ENCODE measurements at places on chromosomes 4 and X.

DNA sequence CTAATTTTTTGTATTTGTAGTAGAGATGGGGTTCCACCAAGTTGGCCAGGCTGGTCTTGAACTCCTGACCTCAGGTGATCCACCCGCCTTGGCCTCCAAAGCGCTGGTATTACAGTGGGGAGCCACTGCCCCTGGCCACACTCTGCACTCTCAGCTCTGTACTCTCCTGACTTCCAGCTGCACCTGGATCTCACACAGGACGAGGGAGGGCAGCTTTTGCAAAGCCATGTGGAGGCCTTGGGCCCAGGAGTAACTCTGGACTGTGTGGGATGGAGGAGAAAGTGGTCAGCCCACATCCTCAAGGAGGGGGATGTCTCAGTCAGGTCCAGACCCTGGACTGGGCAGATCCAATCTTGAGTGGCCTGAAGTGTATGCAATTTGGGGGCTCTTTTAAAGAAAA, 23.0 kb downstream of the NAT8L start:
- no peak for DNase-seq

DNA sequence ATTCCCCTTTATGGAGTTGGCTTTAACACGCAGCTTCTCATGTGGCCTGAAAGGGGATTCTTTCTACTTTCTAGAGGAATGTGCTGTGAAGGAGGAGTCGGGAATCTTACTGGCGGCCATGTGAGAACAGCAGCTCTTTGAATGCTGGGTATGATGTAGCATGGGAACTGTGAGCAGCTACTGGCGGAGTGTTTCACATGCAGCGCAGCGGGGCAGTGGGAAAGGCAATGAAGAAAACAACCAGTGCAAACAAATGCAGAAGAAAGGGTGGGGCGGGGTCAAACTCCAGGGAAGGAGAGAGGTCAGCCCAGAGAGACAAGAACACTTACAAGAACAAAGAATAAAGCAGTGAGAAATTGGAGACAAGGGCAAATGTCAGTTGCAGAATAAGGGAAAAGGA, 363.8 kb upstream of the FTHL17 start:
- DNase-seq, result no peak

- no peak for DNase-seq
These were observed 6.9 kb upstream of the CLOCK start for GRCh38 chr4:55553441-55554201.

- no peak for DNase-seq
These were observed 617 bp upstream of the MRFAP1L1 start for GRCh38 chr4:6710282-6710681.

DNA sequence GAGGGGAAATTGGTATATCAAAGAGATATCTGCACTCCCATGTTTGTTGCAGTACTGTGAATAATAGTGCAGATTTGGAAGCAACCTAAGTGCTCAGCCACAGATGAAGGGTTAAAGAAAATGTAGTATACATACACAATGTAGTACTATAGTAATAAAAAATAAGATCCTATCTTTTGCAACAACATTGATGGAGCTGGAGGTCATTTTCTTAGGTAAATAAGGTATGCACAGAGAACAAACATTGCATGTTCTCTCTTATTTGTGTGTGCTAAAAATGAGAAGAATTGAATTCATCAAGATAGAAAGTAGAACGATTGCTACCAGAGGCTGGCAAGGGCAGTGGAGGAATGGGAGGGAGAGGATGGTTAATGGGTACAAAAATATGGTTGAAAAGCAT, 117.9 kb upstream of the TRAM1L1 start:
- DNase-seq, result no peak

DNA sequence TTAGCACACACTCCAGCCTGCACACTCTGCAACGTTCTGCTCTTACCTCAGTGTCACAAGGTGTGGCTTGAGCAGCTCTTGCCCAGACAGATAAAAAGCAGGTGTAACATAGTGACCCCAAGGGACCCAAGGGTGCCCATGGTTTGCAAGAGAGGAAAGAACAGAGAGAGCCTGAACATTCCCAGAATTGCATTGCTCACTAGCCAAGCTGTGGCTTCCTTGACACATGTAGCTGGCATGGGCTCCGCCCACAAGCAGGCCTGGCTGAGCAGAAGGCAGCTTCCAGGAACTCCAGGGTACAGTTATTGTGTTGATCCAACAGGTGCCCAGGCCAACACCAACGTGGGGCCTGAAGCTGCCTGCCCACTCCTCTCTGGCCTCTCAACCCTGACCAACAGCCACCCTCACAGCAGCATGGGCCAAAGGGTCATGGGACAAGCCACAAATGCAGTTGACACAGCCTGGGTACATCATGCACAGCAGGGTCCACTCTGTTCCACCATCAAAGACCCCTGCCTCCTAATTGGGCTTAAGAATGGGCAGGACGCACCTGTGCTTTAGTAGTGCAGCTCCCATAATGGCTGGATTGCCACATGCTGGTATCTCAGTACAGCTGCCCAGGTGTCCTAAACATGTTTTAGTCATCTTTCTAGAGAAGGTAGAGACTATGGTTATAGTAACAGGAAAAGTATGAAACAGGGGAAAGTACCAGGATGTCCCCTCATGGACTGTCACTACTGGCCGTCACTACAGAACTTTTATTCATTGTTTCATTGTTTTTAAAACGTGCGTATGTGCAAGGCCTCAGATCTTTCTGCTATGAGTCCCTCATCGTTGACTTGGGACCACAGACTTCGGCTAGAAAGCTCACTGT, 73.7 kb upstream of the ACSL1 start:
- DNase-seq, result no peak

- DNase-seq, result no peak
These were observed 19.0 kb upstream of the AP1S2 start for GRCh38 chrX:15873566-15873965.

GRCh38 chrX:8067754-8068462, 103.2 kb downstream of the VCX2 start:
- no peak for DNase-seq

GRCh38 chr4:186644737-186645261, 78.9 kb downstream of the FAT1 start:
- no peak for DNase-seq

GRCh38 chrX:24235084-24235710, 78.7 kb downstream of the SUPT20HL2 start:
- DNase-seq, result no peak

- no peak for DNase-seq
These were observed 33.8 kb upstream of the SLIT2 start for GRCh38 chr4:20217951-20218350.

DNA sequence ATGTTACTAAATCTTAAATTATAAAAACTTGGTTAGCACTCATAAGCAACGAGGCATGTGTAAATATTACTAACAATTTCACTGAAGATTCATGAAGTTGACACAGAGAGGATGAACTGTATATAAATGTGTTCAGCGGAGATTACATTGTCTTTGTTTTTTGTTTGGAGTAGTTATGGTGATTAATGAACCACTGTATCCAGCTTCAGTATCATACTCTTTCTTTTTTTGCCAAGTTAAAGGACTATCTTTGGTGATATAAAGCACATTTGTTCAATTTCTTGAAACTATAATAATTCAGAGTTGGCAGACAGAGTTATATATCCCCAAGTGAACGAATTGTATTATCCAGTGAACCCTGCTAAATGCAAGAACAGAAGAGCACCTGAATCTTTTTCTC, 497.6 kb downstream of the CCSER1 start:
- DNase-seq, result no peak

DNA sequence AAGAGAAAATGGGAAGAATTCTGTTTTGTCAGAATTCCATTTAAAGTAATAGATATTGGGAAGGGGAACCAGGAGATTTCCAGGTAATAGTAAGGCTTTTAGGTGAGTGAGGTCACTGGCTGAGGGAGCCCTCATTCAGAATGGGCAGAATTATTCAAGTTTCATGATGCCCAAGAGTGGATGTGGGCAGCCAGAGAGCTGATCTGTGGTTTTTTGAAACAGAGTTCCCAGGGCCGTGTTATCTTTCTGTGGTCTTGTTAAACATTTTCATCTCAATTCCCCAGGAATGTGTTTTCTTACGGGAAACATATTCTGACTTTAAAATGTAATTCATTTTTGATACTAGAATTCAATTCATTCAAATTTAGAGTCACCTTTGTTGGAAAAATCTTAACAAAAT, 182.0 kb upstream of the AADAT start:
- no peak for DNase-seq

DNA sequence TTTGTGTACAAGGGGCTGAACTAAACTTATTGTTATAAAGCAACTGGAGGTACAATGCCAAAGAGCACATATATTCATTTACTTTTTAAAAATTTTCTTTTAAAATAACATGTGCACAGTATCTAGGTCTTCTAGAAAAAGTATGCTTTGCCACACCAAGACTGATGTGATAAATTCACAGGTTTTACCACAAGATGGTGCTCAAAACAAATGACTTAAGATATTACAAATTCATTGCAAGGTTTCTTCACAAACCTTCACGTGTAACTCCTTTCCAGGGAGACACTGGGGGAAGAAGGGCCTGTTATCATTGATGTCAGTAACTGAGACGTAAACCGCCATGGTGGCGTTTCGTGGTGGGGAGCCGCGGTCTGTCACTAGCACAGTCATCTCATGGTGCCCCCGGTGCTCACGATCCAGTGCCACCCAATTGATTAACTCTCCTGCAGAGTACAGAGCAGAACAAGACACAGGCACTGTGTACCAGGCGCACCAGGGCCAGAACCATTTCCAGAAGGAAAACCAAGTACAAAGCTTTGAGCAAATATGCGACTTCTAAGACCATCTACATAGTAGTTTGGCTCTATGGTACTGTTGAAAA, 162.2 kb downstream of the DCHS2 start:
- no peak for DNase-seq

DNA sequence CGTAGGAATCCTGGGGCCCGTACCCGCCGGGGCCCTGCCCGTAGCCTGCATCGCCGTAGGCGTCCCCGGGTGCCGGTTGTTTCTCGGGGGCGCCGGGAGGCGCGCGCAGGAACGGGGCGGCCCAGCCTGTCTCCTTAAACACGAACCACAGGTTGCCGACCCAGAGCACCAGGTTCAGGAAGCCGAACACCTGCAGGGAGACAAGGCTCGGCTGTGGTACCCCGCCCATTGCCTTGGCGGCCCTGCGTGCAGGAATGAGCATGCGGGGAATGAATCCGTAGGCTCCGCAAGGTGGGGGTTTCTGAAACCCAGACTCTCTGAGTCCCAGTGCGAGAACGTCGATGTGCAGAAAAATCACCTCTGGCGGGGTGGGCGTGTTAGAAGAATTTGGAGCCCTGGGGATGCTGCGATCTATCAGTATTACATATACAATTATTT, 5.4 kb upstream of the PRICKLE3 start:
- no peak for DNase-seq

GRCh38 chrX:42624524-42624923, 153.4 kb downstream of the PPP1R2C start:
- DNase-seq, result no peak

DNA sequence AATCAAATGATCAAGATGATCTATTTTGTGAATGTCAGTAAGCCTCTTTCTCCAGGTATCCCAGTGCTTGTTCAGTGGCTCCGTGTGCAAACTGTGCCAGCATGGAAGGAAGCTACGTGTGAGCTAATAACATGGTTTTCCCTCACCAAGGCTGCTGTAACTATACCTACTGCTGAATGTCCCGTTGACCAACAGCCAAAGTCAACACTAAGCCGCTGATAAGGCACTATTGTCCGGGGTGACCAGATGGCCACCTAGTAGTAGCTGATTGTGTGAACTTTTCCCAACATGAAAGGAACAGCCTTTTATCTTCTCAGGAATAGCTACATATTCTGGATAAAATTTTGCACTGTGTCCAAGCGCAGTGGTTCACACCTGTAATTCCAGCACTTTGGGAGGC, 58.0 kb upstream of the ABCG2 start:
- no peak for DNase-seq

GRCh38 chr4:7642741-7643458, 208.2 kb upstream of the PSAPL1 start:
- DNase-seq, result no peak

DNA sequence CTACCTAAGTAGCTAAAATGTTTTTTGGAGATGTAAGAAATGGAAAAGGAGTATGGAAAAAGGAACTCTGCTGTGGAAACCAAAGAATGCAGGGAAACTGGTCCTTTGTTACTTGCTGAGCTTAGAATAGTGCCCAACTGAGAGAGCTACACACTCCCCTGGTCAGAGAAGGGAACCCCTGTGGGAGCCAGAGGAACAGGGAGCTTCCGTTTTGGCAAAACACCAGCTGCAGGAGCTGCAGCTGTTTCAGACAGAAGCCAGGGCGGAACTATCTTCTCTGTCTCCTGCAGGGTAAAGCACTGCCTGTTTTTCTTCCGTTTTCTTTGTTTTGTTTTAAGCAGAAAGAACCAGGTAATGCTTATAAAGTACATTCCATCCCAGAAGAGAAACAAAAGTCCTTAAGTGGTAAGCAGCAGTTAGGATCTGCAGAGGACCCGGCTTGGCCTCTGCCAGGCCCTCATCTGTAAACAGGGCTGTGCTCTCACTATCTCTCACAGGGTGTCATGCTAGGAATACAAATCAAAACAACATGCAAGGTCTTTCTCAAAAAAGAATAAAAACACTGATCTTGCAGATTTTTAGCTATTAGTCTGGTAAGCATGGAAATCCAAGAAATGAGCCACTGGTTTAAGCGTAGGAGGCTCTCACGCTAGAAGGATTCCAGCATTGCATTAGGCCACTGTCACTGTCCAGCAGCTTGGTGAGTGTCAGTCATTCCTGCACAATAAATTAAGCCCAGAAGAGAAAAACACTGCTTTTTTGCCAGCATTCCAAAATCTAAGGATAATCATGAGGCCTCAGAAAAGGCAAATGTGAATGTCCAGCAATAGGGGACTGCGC, 76.1 kb downstream of the CHST7 start:
- DNase-seq, result no peak

DNA sequence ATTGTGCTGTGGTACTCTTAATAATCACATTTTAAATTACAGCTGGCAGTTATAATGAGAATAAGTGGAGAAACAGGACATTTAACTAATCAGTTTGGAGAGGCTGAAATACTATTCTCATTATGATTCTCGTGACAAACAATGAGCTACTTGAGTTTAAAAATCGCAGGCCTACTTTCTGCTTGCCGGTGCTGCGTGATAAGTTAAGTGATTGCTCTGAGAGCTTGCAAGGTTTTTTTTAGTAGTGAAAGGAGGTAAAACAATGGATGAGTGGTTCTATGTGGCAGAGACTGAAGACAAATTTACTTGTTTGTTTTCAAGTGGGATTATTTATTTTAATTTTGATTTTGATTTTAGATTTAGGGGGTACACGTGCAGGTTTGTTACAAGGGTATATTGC, 114.0 kb downstream of the RAPGEF2 start:
- DNase-seq, result no peak

DNA sequence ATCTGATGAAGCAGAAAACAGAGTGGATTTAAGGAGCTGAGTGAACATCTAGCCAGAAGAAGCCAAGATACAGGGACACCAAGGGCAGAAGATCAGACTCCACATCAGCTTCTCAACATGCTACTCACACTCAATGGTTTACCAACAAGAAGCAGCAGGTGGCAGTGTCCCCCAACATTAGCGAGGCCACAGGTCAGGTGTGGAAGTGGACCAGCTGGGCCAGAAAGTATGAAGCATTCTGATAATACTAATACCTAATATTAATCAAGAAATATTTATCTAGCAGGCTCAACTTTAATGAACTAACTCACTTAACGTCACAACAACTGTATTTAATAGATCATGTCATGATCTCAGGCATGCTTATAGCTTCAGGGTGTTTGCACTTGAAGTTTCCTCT, 73.4 kb upstream of the TTC29 start:
- no peak for DNase-seq

- DNase-seq, result no peak
These were observed 45.1 kb upstream of the KDR start for GRCh38 chr4:55170462-55170861.

Measured in cerebellar nuclear complex (tissue), 1 donor.